ENCODE measurements at places on chromosomes 5 and 9.
A peak's percentile ranks its signal among the peaks of the same experiment; 100 is the strongest.

GRCh38 chr9:136318111-136318775 lies 9.1 kb upstream of the GPSM1 start:
- no peak for DNase-seq
- no peaks in the 10 kb centered on the region for H3K36me3 ChIP-seq

DNA sequence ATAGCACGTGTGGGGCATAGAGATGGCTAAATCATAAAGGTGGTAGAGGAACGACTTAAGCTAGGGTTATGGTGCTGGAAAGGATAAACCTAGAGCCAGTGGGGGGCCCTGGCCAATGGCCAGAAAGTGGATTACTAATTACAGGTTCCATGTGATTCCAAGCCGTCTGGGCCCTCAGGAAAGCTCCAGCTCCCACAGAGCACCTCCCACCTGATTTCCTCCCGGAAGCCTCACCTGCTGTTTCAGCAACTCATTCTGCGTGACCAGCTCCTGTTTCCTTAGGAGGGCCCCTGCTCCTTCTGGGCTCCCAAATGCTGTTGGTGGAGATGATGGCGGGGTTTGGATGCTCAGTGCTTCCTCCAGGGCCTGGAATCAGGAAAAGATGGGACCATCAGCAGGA lies 16.2 kb downstream of the GPX3 start:
- H3K4me3 ChIP-seq = no peak overlapping the region
- peaks cover 37% of the 10 kb centered on the region for H3K36me3 ChIP-seq
- no peak for DNase-seq
- no peaks in the 10 kb centered on the region for H3K27me3 ChIP-seq
- no peaks in the 10 kb centered on the region for H3K4me1 ChIP-seq

- no peak for DNase-seq
- no peak overlapping the region for H3K4me3 ChIP-seq
- H3K27ac ChIP-seq = no peak overlapping the region
- H3K27me3 ChIP-seq = 0 out of 2 replicates have a peak, but pooled peaks cover 5% of the 10 kb centered on the region
Measured at GRCh38 chr5:174145821-174146220, 100.3 kb downstream of the NSG2 start.

GRCh38 chr5:123441408-123441807 lies 18.2 kb upstream of the CEP120 start:
- no peaks in the 10 kb centered on the region for H3K36me3 ChIP-seq
- H3K4me1 ChIP-seq = no peaks in the 10 kb centered on the region
- H3K27ac ChIP-seq = no peak overlapping the region
- H3K27me3 ChIP-seq = no peaks in the 10 kb centered on the region
- no peak for DNase-seq

- no peak for DNase-seq
- no peaks in the 10 kb centered on the region for H3K36me3 ChIP-seq
- H3K27ac ChIP-seq = no peak overlapping the region
- H3K4me3 ChIP-seq = no peak overlapping the region
- no peaks in the 10 kb centered on the region for H3K4me1 ChIP-seq
Measured at GRCh38 chr5:143691287-143691944, 120.5 kb upstream of the HMHB1 start.

DNA sequence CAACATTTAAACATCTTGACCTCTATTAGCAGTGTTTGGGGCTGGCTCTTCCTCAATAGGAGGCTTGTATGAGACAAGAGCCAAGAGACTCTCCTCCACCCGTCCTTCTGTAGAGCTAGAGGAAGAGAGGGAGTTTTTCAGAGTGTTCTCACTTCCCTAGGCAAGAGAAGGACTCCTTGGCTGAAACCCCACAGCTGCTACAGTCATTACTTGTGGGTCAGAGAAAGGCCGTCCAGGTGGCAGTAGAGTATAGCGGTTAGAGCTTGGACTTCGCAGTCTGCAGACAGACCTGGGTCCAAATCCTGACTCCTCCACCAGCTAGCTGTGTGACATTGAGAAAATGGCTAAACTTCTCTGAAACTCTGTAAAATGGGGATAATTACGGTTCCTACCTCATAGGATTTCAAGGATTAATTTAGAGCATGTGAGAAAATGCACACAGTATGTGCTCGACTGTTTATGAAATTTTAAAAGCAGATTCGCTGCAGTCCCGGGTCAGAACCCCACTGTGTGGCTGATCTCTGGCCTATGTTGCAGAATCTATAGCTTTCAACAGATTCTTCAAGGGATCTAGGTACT lies 80.8 kb upstream of the ARAP3 start:
- H3K4me1 ChIP-seq = no peaks in the 10 kb centered on the region
- no peak for DNase-seq
- no peaks in the 10 kb centered on the region for H3K36me3 ChIP-seq
- peaks cover 16% of the 10 kb centered on the region for H3K27me3 ChIP-seq
- no peak overlapping the region for H3K4me3 ChIP-seq

DNA sequence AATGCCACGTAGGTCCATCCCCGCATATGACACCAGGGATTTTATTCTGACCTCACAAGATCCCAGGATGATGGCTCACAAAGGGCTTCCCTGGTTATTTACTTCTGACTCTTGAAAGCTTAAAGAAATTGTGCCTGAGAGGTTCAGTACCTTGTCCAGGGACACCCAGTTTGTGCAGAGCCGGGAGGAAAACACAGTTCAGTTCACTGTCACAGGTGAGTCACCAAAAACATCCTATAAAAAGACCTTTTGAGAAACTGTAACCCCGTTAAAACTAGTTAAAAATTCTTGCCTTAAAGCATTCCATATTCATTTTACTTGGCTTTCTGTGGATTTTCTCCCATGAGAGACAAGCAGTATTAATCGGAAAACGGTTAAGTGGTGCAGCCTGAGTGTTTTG lies 56.6 kb downstream of the ZNF510 start:
- H3K36me3 ChIP-seq = no peaks in the 10 kb centered on the region
- H3K4me1 ChIP-seq = no peaks in the 10 kb centered on the region
- H3K27ac ChIP-seq = no peak overlapping the region

- H3K4me1 ChIP-seq = peaks cover 28% of the 10 kb centered on the region
- H3K27me3 ChIP-seq = no peaks in the 10 kb centered on the region
- H3K4me3 ChIP-seq = no peak overlapping the region
- peak; percentile 64 for DNase-seq
Measured at GRCh38 chr5:139689631-139690063, 41.5 kb downstream of the CXXC5 start.
